Hepatocyte (in vitro differentiated cells): ENCODE measurements at places on chromosomes 2 and 18.

GRCh38 chr18:42404151-42404550 lies 449.1 kb downstream of the PIK3C3 start:
- DNase-seq: no peak

GRCh38 chr2:152015552-152015951 lies 83.3 kb downstream of the CACNB4 start:
- no peak for DNase-seq

DNA sequence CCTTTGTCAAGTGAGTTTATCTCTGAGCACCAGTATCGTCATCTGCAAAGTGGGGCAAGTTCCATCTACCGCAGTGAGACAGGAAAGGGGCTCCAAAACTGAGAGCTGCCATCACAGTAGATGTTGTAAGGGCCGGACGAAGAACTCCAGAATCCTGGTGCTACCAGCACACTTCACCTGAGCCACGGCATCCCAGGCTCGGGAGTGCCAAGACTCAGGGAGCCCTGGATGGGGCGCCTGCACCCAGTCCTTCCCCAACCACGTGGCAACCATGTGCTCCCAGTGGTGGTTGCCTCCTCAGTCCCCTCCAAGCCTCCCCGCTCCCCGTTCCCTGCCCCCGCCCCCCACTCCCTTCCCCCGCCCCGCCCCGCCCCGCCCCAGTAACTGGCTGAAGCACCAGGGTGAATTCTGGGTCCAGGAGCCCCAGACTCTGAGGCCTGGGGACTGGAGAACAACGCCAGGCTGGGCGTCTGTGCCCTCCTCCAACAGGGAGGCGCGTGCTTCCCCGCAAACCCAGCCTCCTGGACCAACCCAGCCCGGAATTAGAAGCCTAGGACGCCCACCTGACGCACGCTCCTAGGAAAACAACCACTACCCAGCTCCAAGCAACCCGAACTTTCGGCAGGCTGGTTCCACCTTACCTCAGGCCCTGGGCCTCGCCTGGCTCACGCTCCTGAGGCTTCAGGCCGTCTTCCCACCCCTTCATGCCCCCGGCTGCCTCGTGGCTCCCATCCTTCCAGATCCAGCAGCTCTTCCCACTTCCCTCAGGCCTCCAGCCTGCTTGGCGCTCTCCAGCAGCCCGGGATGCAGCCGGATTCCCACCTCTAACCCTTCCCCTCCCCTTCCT lies 67.6 kb downstream of the LAMA3 start:
- no peak for DNase-seq

GRCh38 chr2:46143429-46144132 lies 153.6 kb upstream of the EPAS1 start:
- no peak for DNase-seq

GRCh38 chr2:80725001-80725400 lies 420.4 kb upstream of the LRRTM1 start:
- DNase-seq: no peak

GRCh38 chr2:238107525-238108422 lies 7.6 kb downstream of the ESPNL start:
- peak; percentile 7 for DNase-seq

DNA sequence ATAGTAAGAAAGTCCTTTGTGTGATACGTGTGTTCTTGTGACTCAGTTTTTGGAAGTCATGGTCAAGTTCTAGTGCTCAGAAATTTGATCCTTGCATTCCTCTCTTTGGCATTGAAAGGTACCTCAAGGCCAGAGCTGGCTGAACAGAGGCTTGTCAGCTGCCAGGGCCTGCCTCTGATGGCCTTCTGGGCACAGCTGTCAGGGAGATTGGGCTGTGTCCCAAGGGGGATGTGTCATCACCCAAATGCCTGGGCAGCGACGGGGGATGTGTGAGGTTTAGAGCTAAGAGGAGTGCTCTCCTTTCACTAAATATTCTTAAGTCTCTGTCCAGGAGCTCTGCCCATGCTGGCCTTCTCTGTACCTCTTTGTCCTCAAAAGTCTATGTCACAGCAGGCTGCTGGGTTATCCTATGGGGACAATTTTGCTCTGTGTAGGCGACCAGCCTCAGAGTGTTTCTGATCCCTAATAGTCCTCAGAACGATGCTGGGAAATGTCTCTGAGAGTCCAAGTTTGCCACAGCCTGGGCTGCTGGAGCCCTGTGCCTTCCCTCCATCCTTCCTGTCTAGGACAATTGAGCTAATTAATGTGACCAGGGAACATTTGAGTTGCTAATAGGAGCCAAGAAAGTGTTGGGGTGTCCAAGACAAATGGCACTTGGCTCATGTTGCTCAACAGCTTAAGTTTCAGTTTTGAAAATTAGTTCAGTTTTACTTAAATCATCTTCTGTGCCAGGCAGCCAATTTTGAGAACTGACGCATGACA lies 115.4 kb upstream of the ZNF521 start:
- DNase-seq: no peak

- DNase-seq: peak; percentile 51
Observed at GRCh38 chr2:30422444-30423040, 24.5 kb upstream of the LCLAT1 start.

- DNase-seq: peak; percentile 94
Observed at GRCh38 chr2:27050281-27050995, 1.0 kb upstream of the AGBL5 start.

DNA sequence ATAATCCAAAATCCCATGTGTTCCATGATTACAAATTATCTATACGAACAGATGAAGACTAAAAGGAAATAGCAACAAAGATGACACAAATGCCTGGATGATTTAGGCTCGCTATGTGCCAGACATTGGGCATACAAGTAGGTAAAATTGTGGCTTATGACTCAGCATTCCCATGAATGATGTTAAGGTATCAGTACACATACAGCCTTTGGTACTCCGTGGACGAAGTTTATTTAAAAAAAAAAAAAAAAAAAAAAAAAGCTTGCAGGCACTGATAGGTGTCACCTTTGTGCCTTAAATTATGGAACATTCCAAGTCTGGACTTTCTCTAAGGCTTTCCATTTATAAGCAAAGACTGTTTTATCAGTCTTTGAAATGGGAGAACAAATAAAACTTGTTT lies 2.7 kb downstream of the CHAC2 start:
- DNase-seq: no peak

GRCh38 chr2:172046866-172047565 lies 38.3 kb upstream of the DLX1 start:
- DNase-seq: no peak

- DNase-seq: no peak
Observed at GRCh38 chr2:145464866-145465265, 944.9 kb upstream of the ZEB2 start.

GRCh38 chr2:173760553-173760952 lies 204.6 kb downstream of the SP3 start:
- DNase-seq: no peak

DNA sequence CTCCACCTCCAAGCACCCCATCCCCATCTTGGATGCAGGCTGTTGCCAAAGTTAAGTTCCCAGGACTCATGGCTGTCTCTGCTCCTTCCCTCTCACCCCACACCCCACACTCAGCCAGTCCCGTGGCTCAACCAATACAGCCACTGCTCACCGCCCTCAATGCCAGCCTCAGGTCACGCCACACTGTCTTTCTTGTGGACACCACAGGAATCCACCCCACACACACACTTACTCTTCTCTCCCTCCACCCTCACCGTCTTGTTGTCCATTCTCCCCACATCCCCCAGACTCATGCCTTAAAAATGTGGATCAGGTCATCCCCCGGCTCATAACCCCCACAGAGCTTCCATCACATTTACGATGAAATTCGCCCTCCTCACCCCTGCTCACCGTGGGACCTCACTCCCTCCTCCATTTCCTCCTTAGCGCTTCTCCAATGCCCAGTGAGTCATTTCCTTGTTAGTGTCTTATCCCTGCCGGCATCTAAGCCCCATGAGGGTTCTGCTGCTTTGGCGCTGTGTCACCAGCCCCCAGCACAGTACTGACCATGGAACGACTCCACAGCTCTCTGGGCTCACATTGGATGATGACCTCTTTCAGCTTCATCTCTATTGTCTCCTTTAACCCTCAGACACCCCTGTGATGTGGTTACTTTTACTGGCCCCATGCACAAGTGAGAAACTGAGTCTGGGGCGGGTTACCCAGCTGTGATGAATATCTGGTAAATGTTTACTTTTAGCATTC lies 13.8 kb downstream of the MLPH start:
- peak; percentile 33 for DNase-seq

- no peak for DNase-seq
Observed at GRCh38 chr2:49367003-49367402, 212.7 kb upstream of the FSHR start.

GRCh38 chr18:76463872-76464271 lies 31.2 kb downstream of the ZNF516 start:
- DNase-seq: no peak

DNA sequence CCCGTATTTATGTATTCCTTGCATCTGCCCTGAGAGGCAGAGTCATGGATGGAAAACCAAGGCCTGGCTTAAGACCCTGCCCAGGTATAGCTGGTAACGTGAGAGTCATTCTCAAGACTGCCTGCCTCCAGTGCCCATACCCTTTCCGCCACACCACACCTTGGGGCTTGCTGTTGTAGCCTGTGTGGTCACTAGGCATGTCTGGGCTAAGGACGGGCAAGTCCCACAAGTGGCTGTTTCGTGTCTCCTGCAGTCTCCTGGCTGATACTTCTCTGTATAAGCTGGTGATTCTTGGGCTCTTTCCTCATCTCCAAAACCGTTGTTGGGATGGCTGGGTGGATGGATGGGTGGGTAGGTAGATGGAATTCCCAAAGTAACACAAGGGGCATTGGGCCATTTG lies 269.8 kb downstream of the KLHL29 start:
- no peak for DNase-seq

DNA sequence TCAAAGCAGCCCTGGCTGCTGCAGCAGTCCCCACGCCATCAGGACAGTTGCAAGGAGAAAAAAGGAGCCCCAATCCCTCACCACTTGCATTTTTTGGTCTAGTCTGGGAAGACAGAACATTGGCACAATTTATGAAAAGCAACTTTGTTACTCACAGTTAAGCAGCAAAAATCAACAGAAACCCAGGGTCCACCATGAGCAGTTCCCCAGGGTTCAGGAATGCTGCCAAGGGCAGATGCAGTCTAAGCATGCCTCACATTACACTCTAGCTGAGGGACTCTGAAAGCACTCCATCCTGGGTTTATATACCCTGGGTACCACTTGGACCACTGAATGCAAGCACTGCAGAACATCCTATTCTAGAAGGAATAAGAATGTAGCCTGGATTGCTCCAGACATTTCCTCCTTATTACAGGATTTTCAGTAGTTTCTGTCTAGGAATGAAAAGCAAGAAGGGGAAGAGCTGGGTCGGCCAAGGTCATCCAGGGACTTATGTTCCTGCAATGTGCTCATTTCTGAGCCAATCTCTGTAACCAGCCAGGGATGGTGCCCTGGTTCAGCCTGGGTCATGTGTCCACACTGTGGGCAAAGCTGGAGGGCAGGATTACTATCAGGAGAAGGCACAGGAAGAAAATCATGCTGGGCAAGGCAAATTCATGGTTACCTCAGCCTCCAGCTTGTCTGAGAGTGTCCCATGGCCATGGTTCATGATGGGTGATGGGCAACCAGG lies 19.5 kb upstream of the TMEM163 start:
- no peak for DNase-seq

- DNase-seq: no peak
Observed at GRCh38 chr2:68811364-68811763, 59.8 kb downstream of the BMP10 start.

DNA sequence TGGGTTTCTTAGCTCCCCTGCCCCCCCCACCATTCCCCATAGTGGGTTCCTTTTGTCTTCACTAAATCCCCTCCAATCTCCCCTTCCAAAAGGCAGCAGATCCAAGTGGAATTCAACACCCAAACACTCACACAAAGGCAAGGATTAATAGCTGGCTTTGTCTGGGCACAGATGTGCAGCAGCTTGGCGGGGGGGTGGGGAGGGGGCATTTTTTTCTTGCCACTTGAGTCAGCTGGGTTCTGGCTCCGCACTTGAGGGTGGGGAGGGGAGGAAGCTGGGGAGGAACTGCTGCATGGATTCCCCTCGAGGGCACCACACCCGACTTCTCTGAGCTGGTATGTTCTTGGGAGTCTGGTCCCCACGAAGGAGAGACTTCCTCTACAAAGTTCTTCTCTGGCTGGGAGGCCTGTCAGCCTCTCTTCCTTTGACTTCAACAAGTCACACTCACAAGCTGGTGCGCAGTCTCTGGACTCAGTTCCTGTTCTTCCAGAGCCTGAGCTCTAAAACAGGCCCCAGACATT lies 36.0 kb downstream of the SERTAD2 start:
- no peak for DNase-seq

- no peak for DNase-seq
Observed at GRCh38 chr2:27199241-27199640, 12.6 kb upstream of the ATRAID start.

GRCh38 chr2:44429034-44429433 lies 67.3 kb downstream of the CAMKMT start:
- no peak for DNase-seq

GRCh38 chr2:197959383-197959782 lies 155.0 kb downstream of the PLCL1 start:
- DNase-seq: no peak

DNA sequence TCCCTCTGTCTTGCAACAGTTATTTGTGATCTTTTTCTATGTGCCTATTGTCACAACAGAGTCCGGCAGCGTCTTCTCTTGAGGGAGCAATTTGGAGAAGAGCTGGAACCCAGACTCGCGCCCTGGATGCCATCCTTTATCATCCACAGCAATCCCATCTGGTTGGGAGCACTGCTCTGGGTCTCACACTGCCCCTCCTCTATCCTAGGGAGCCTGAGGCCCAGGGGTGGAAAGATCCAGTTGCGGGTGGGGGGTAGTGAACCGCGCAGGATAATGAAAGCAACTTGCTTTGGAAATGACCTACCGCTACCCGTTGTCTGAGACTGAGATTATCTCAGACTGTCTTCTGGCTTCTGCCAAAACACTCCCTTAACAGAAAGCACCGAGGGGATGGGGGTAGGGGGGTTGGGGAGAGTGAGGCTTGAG lies 713 bp downstream of the WBP1 start:
- DNase-seq: no peak

DNA sequence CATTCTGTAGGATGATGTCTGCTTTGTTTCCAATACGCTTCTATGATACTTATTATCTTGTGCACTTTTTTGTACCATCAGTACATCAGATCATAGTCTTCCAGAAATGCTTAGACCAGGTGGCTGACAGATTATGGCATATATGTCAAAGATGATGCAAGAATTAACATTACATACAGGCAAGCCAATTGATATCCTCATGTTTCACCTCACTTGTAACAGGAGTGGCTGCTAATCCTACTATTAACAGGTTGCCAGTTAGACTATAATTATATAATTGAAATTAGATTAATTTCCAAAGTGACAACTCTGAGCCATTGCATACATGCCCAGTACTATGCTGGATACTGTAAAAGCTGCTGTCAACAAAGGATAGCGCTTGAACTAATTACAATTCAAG lies 77.2 kb downstream of the TLK1 start:
- no peak for DNase-seq

DNA sequence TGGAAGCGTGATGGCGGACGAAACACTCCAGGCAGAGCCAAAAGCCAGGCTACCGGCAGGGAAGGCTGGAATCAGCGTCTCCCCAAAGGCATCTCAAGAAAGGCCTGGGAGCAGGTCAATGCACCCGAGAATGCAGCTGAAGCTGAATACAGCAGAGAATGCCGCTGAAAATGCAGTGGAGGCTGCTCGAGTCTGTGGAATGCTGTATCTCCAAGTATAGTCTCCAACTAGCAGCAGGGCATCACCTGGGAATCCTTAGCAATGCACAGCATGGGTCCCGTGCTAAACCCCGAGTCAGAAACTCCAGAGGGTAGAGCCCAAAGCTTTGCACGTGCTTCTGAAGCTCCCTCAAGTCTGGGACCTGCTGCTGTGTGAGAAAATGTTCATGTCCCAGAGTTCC lies 191.1 kb upstream of the ALKAL2 start:
- DNase-seq: no peak
